ENCODE measurements at places on chromosomes 2 and 18.

DNA sequence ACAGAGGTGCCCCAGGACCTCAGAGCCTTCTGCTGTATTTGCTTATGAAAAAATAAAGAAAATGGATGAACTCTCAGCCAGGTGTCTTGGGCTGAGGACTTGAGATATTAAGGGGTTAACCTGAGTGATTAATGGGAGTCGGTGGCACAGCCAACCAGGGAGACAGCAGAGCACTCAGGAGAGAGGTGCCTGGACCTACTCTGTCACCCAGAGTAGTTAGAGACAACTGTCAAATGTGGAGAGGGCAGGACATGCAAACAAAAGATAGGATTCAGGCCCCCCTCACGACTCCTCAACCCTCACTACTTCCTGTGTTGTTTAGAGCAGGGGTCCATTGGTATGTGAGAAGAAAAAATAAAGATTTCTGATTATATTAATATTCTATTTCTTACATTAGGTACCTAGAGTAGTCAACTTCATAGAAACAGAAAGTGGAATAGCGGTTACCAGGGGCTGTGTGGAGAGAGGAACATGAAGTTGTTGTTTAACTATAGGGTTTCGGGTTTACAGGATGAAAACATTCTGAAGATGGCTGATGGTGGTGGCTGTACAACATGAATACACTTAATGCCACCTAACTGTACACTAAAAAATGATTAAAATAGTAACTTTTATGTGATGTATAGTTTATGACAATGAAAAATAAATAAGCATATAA, 28.6 kb upstream of the CETN1 start:
- DNase-seq: no peak

- no peak for DNase-seq
These were observed 13.4 kb upstream of the RBMS1 start for GRCh38 chr2:160507046-160507407.

DNA sequence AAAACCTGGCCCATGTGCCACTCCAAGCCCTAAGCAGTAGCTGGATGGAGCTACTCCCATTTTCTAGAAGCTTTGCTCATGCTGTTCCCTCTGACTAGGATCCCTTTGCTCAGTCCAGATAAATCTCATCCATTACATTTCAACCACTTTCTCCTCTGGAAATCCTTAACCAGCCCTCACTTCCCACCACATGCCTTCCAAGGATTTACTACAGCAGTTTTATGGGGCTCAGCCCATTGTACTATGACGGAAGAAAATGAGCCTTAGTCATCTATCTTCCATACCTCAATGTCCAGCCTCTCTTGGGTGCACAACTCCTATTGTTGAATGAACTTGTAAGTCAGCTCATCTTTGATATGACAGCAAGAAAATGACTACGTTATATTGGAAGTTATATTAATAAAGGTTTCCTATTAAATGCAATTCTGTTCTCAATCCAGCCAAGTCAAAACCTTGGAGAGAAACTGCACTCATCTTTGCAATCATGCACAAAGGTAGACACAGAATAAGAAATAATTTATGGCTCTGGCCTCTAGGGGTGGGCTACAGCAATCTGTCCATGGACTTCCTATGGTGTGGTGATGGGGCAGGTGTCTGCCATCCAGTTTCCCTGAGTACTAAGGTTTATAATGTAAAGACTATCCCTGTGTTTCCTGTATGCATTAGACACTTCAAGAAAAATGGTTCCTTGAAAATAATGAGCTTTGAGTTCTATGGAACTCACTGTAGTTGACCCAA, 3.4 kb downstream of the B4GALT6 start:
- DNase-seq: no peak

DNA sequence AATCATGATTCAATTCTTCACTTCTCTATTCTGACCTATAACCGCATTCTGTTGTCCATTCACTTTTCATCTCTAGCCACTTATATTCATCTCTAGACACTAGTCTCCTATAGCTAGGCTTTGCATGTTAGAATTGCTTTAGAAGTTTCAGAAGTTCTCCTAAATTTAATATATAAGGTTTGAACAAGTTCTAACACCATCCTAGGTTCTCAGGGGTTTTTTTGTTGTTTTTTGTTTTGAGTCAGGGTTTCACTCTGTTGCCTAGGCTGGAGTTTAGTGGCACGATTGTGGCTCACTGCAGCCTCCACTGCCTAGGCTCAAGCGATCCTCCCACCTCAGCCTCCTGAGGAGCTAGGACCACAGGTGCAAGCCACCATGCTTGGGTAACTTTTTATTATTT, 19.9 kb downstream of the WDSUB1 start:
- DNase-seq: no peak

DNA sequence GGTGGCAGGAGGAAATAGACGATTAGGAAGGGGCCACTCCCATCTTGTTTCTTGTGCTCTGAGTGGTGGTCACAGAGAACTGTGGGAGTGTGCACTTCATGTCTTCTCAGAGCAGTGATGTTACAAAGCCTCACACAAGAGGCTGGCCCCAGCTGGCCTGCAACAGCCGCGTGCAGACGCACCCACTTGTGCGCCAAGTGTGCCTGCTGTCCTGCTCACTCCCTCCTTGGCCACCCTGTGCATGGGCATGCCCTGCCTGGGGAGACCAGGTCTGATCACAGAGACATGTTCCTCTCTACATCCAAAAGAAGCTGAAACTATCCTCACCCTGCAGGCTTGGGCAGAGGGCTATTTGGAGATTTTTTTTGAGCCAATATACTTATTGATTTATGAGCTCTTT, 108.4 kb downstream of the MRO start:
- DNase-seq: no peak

DNA sequence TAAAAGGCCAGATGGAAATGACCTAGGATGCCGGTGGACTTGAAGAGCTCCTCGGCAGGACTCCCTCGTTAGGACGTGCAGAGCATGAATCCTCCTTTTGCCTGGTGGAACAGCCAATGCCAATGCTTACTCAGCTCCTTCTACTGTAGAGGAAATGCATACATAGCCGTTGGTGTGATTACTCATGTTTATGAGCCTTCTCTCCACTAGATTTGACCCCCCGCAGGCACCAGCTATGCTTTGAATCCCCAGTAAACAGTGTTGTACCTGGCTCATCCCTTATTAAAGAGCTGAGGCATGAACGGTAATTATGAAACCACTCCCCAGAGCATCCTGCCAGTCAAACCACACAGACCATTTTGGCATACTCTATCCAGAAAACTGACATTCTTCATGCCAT, 172.8 kb downstream of the ANTXR1 start:
- DNase-seq: no peak

DNA sequence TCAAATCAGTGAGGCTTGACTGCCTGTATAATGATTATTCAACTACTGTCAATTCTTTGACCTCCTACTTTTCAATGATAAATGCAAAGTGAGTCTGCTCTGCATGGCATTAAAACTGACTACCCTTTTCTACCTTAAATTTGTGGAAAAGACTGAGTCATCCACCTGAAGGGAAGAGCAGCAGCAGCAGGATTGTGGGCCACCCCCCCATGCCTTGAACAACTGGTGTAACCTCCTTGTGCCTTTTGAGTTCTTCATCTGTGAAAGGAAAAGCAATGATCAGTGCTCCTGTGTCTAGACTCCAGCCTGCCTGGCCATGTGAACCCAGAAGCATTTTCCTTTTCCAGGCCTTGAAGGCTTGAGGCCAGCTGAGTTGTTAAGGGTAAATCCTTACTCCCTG, 102.9 kb downstream of the OSR1 start:
- no peak for DNase-seq

DNA sequence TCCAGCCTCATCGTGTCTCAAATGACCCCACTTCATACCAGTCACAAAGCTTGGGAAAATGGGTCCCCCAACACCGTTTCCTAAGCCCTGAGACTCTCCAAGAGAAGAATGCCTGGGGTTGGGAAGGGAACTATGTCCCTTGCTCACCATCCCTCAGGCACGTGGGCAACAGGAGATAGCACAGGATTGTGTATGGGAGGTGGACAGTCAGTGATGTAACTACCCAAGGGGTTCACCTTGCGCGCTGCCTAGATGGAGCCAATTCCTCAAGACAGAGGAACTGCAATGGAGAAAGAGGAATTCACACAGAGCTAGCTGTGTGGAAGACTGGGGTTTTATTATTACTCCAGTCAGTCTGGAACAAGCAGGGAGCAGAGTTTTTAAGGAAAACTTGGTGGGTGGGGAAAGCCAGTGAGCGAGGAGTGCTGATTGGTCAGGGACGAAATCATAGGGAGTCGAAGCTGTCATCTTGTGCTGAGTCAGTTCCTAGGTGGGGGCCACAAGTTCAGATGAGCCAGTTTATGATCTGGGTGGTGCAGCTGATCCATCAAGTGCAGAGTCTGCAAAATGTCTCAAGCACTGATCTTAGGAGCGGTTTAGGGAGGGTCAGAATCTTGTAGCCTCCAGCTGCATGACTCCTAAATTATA, 13.8 kb upstream of the CXCR1 start:
- no peak for DNase-seq

DNA sequence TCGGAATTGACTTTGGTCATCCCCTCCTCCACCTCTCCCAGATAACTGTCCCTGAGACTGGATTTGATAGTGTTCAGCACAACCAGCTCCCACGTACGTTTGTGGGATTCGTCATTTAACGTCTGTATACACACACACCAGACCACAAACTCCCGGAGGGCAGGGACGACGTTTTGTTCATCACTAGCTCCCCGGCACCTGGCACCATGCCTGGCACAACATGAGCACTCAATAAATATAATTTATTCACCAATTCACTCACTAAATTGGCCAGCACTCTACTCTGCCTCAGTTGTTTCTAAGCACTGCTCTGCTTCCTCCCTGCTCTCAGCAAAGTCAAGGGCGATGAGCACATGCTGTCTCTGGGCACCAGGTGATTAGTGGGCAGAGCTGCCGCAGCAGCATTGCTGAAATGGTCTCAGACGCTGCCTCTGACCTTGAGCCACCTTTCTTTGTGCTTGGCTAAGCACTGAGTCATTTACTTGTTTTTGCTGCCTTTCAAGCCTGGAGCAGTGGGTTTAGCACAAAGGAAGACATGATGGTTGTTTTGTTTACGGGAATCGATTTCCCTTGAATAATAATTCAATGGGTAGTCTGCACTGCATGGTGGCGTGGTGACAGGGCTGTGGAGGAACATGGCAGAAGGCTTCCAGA, 19.3 kb upstream of the LOXHD1 start:
- no peak for DNase-seq

DNA sequence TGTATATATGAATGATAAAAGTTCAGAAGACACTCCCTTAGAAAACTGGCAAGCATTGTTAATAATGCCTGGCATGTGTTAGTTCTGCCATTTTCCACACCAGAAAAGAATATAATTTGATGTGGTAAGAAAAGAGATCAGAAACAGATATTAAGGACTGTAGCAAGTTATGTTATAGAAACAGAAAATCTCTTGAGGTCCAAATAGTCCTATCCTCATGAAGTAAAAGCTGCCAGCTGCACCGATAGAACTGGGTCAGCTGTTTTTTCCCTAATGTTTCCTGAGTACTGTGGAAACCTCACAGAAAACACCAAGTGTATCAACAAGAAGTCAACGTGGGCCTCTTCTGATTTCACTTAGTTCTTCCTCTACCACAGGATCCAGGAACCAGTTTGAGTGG, 56.9 kb upstream of the SDC1 start:
- DNase-seq: no peak

GRCh38 chr2:217641960-217642359, 360.8 kb downstream of the TNS1 start:
- DNase-seq: no peak

GRCh38 chr2:219268294-219268693, 10.9 kb upstream of the DNAJB2 start:
- DNase-seq: no peak

GRCh38 chr2:138997856-138998517, 217.8 kb upstream of the NXPH2 start:
- DNase-seq: no peak

DNA sequence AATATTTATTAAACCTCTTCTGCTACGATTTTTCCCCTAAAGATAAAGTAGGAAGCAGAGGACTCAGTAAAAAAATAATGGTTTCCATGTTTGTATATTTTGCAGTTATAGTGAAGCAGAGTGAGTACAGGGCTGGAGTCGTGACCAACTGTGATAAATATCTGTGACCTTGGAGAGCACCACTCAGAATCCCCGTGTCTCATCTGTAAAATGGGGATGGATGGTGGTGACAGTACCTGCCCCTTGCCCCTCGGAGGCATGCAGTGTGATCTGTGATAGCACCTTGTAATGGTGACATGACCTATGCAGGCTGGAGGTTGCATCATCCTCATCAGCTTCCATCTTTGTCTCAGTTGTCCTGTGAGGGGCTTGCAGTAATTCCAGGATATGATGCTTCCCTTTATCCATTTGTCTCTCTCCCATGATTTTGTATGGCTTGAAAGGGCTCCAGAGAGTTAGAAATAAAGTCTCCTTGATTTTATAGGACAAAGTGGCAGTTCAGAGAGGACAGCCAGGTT, 5.5 kb downstream of the TTL start:
- no peak for DNase-seq

GRCh38 chr2:28970464-28971160, 10.5 kb upstream of the TOGARAM2 start:
- DNase-seq: no peak

- DNase-seq: no peak
These were observed 43.4 kb downstream of the PLCL1 start for GRCh38 chr2:197847651-197848401.

DNA sequence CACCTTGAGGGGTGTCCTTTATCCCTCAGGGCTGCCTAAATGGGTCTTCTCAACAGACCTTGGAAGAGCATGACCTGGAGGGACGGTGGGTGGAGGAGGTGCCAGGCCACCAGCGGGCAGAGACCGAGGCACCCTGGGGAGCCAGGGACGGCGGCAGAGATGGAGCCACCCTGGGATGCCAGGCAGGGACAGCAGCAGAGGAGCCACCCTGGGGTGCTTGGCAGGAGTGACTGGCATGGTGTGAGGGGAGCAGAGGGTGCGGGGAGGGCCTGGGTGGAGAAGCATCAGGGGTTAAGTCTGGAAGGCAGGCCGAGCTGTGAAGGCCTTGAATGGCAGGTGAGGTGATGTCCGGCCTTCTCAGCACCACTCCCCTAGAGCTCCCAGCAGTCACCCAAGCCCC, 56.1 kb downstream of the CIB4 start:
- DNase-seq: no peak

GRCh38 chr2:111930875-111931274, 32.5 kb downstream of the MERTK start:
- DNase-seq: peak; percentile 17

DNA sequence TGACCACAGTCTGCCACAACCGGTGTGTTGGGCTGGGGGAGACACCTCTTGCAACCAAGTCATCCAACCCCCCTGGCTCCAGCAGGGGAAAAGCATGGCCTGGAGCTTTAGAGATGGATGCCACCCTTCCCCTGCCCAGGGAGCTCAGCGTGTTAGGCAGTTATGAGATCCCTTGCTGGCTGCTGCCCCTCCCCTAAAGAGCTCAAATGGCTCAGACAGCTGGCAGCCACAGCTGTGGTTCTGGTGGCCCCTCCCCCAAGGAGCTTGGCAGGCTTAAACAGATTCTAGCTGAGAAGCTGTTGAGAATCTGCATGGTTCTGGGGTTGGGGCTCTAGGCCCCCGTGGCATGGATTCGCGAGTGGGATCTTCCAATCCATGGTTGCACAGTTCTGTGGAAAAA, 64.7 kb downstream of the TEX51 start:
- DNase-seq: no peak

Data from GOT3 (cell line).